ENCODE measurements at places on chromosomes 7 and 10.

GRCh38 chr10:75971402-75972211, 540.2 kb downstream of the LRMDA start:
- no peak for DNase-seq

DNA sequence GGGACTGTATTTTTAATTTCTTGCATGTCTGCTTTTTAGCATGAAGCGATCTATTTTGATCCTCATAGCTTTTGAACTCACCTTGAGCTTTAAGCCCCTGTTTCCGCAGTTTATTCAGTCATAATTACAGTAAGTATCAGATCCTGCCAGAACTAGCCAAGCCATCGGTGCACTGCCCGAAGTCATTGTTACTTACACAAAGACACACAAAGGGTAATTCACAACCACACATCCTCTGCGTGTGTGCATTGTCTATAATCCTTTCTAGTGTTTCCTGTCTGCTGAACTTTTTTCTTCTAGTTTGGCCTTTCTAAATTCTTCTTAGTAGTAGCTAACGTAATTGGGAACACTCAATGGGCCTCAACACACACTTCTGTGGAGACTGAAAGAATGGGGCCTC, 133.0 kb downstream of the SFMBT2 start:
- no peak for DNase-seq

GRCh38 chr7:66306243-66306642, 101.1 kb downstream of the TPST1 start:
- no peak for DNase-seq

DNA sequence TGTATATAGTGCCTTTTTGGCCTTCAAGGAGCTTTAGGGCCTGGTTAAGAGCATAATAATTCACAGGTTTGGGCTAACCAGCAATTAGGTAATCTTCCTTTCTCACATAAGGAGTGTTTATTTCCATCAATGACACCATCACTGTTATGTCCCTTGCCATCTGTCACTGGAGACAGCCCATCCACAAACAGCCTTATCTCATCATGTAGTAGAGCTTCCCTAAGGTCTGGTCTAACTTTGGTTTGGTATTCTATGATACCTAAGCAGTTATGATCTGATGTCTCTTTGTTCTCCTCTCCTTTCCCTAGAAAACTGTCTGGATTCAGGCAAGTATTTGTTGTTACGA, 26.4 kb downstream of the MAPK8 start:
- DNase-seq = no peak

- no peak for DNase-seq
Observed at GRCh38 chr7:41679566-41679965, 23.3 kb downstream of the INHBA start.
